Caudate nucleus (tissue), 63 donors: ENCODE measurements at places on chromosomes 2 and 18.

GRCh38 chr2:219570194-219570923, 980 bp downstream of the OBSL1 start:
- no peak for DNase-seq

DNA sequence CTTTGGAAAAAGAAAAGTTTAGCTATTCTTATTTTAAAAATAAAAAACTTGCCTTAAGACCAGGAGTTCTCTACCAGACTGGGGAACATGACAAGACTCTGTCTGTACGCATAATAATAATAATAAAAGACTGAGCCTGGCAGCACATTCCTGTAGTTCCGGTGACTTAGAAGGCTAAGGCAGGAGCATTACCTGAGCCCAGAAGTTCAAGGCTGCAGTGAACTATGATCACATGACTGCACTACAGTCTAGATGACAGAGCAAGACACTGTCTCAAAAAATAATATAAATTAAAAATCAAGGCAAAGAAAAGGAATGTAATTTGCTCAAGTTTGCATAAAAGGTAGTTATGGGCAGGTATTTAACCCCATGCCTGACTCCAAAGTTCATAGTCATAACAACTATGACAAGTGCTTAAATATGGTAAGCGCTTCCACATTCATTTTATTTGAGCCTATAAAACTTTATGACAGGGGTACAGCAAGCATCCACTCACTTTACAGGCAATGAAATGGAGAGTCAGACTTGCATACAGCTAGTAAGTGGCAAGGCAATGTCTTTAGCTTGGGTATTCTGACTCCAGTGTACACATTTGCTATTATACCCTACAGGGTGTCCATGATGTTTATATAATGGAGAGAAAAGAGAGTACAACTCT, 1567.8 kb upstream of the PIK3C3 start:
- no peak for DNase-seq

DNA sequence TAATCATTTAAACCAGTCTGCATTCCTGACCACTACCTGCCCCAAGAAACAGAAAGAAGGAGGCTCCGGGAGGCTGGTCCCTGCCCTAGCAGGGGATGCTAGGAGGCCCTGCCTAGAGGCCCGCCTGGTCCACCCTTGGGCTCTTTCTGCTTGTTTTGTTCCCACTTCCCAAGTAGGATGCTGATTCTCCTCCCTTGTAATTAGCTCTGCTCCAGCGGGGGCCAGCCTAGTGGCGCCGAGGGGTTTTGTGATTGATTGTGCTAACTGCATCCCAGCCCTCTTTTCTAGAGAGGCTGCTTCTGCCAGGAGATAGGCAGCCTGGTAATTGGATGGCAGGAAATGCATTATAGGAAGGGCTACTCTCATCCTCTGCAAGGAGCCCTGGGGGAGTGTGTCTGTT, 220.0 kb downstream of the LOXHD1 start:
- no peak for DNase-seq

DNA sequence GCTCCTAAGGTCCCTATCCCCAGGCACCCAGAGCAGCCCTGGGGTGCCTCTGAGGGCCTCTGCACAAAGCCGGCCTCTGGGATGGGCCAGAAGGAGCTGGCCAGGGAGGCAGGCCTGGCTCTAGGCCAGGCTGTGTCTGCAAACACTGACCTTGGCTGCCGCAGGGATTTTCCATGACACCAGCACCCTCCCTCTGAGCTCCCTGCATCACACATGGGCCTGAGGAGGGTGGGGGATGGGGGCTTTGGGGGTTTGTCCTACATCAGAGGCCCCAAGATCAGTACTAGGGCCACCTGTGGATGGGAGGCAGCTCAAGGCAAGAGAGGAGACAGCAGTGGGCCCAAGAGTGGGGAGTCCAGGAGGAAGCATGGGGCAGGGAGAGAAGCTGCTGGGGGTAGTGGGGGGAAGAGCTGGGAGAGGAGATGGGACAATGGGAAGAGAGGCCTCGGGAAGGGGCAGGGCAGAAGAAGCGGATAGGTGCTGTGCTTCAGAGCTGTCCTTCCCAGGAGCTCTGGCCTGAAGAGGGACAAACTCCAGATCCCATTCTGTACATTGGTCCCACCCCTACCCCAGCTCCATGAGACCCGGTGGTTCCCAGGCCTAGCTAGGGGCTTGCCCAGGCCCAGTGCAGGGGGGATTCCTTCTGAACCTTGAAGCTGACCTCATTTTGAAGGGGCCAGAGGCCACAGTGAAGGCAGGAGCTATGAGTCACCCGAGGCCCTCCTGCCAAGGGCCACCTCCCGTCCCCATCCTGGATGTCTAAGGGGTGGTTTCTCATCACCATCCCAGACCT, 28.0 kb downstream of the KCNK3 start:
- no peak for DNase-seq

DNA sequence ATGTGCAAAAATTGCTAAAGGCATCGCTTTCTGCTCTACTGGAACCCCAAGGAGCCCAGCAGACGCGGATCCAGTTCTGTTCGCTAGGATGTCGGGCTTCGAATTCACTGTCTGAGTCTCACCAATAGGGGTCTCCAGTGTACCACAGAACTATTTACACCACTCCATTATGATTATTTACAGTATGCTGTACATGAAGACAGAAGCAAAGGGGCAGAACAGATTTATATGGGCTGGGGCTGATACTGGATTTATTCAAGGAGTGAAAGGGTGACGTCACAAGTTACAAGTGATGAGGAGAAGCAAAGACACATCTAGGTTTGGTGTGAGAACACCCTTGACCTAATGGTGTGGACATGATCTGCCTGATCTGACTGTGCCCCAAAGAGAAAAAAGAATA, 185.3 kb upstream of the ATP5MC3 start:
- DNase-seq = peak; percentile 35

GRCh38 chr2:108485253-108485652, 36.2 kb downstream of the GCC2 start:
- DNase-seq = no peak

GRCh38 chr2:171158790-171159371, 1.8 kb downstream of the TLK1 start:
- no peak for DNase-seq

- DNase-seq = no peak
These were observed 156.8 kb upstream of the TTC39C start for GRCh38 chr18:23857756-23858155.

DNA sequence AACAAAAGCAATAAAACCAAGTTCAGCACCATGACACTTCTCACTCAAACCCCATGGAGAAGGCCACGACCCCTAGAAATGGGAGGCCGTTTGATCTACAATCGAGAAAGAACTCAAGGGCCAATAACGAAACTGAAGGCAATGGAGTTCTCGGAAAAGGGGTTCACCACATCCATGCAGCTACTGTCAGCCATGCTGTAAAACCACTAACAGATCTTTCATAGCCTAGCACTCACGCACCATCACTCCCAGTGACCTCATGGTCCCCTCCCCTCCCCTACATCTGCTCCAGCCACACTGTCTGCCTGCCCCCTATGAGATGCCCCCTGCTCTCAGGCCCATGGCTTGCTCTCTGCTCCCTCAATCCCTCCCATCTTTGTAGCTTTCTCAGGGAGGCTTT, 135.3 kb downstream of the TMEM163 start:
- no peak for DNase-seq
